ENCODE measurements at places on chromosomes 13 and 19.

DNA sequence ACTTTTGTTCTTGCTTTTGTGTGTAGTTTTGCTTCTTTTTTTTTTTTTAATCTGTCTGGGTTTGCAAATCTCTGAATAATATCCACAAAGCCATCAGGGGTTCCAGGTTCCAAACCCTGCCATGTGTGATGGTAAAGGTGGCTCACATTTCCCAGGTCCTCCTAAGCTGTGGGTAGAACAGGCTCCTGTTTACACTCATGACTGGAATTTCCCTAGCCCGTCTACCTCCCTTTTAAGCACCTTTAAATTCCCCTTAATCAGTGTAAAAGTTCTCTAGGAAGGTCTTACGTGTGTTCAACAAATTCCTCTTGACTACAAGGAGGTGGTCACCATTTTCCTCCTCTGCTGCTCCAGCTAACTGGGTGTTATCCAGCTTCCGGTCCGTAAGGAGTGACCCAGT is 62.8 kb downstream of the EFNB2 start:
- no peak for DNase-seq

- DNase-seq: no peak
Measured at GRCh38 chr19:13621413-13621812, 115.1 kb upstream of the CACNA1A start.

GRCh38 chr19:18137242-18137641 is 15.7 kb upstream of the PIK3R2 start:
- no peak for DNase-seq

DNA sequence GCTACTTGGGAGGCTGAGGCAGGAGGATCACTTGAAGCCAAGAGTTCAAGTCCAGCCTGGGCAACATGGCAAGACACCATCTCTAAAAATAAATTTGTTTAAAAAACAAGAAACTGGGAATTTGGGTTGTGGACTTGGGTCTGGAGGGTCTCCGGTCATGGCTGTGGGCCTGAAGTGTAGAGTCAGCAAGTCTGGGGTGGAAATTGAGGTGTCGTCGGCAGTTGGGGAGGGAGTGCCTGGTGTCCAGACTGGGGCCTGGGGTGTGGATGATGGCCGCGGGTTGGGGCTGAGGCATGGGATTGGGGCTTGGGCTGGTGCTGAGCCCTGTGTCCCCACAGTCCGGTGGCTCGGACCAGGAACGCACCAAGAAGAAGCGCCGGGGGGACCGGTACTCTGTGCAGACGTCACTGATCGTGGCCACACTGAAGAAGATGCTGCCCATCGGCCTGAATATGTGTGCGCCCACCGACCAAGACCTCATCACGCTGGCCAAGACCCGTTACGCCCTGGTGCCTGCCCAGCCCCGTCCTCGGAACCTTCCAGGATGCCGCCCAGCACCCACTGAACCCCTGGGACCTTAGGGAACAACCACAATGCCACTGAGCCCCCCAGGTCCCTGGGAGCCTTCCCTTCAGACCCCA is 91.6 kb downstream of the RYR1 start:
- DNase-seq: no peak

GRCh38 chr19:16367261-16367683 is 42.6 kb downstream of the KLF2 start:
- DNase-seq: no peak

DNA sequence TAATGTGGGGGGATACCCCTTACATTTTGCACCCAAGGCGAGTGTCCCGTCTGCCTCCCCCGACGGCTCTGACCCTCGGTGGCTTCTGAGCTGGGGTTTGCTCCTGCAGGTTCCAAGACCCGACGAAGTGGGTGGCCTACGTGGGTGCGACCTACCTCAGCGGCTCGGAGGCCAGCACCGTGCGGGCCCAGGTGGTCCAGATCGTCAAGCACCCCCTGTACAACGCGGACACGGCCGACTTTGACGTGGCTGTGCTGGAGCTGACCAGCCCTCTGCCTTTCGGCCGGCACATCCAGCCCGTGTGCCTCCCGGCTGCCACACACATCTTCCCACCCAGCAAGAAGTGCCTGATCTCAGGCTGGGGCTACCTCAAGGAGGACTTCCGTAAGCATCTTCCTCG is 19.1 kb downstream of the TIMM13 start:
- no peak for DNase-seq

DNA sequence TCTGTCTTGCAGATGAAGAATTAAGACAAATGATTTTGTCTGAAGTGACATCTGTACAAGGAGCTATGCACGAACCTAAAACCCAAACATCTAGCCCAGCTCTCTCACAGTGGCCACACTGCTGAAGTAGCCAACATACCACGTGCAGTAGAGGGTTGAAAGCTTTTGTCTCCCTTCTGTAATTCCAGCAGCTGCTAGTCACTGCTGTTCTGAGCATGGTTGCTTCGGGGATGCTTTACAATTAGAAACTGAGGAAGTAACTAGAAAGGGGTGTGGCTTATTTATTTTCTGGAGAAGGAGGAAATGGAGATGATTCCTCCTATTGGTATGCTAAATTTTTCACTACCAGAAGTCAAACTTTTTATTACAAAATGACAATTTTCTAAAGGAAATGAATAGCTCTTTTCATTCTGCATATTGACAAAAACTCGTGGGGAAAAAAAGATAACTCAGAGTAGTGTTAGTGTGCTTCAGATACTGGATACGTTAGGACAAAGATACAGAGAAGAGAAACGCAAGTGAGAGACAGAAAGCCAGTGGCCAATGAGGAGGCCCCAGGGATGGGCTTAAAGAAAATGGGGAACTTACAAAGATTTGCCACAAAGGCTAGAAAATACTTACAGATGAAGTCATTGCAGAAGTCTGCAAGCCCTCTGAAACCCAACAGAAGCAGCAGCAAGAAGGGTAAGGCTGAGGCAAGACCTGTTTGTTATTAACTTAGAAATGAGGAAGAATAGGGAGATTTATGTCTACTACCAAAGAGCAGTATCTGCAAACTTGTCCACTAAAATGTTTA is 192.7 kb upstream of the MIR17HG start:
- no peak for DNase-seq

- no peak for DNase-seq
Measured at GRCh38 chr19:33664744-33665143, 43.0 kb downstream of the CHST8 start.

DNA sequence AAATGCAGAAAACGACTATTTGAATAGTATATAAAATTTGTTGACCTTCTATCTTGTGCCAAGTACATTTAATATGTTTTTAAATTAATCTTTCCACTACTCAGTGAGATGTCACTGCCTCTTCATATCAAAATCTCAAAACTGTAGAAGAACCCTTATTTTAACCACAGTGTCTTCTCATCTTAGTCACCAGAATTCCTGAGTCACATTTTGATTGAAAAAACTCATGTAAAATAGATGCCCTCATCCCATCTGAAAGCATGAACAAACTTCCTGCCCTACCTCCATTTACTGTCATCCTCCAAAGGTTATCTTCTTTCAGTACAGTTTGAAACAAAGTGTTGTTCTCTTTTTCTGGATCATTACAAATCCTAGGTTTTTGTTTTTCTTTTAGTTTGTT is 1215.4 kb downstream of the PCDH9 start:
- no peak for DNase-seq

- no peak for DNase-seq
Measured at GRCh38 chr19:49921871-49922795, 6.9 kb upstream of the ATF5 start.

DNA sequence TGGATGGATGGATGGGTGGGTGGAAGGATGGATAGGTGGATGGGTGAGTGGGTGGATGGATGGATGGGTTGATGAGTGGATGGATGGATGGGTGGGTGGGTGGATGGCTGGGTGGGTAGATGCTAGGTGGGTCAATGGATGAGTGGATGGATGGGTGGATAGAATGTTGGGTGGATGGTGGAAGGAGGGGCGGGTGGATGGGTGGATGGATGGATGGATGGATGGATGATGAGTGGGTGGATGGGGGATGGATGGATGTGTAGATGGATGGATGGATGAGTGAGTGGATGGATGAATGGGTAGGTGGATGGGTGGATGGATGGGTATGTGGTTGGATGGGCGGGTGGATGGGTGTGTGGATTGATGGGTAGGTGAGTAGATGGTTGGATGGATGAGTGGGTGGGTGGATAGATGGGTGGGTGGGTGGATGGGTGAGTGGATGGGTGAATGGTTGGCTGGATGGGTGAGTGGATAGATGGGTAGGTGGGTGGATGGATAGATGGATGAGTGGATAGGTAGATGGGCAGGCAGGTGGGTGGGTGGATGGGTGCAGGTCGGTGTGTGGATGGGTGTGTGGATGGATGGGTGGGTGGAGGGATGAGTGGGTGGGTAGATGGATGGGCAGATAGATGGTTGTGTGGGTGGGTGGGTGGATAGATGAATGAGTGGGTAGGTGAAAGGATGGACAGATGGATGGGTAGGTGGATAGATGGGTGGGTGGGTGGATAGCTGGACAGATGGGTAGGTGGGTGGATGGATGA is 4.4 kb upstream of the SHC2 start:
- no peak for DNase-seq

GRCh38 chr13:80447747-80448146 is 106.8 kb upstream of the SPRY2 start:
- DNase-seq: no peak

DNA sequence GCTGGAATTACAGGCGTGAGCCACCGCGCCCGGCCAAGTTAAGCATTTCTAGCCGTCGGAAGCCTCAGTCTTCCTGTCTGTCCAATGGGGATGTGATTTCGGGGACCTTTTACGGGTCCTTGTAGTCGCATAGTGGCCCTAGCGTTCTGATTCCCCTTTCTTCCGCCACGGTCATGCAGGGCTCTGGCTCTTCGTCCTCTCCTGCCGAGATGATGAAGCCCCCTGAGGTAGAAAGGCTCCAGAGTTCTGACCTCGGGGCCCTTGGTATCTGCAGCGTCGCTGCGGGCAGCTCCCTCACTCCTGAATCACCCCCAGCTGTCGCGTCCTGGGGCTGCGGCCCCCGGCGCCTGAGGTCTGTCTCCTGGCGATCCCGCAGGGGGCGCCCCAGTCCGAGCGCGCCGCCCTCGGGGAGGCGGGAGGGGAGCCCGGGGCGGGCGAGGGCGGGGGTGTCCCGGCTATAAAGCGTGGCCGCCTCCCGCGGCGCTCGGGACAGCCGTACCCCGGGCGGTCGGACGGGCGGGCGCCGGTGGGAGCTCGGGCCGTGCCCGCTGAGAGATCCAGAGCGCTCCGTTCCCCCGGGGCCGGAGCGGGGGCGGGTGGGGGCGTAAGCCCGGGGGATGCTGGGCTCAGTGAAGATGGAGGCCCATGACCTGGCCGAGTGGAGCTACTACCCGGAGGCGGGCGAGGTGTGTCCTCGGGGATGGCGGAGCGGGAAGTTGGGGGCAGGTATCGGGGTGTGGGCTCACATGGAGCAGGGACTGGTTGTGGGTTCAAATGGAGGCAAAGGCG is at the start of gene FOXA3:
FOXA3 (plus strand) TSS at position 487 of the 789 bp plus-strand sequence; CDS start at position 618, 131 bp downstream.
- DNase-seq: no peak

- DNase-seq: no peak
Measured at GRCh38 chr19:5588906-5589676, 21.3 kb upstream of the TINCR start.

GRCh38 chr13:71871844-71872243 is 4.8 kb upstream of the DACH1 start:
- DNase-seq: no peak

DNA sequence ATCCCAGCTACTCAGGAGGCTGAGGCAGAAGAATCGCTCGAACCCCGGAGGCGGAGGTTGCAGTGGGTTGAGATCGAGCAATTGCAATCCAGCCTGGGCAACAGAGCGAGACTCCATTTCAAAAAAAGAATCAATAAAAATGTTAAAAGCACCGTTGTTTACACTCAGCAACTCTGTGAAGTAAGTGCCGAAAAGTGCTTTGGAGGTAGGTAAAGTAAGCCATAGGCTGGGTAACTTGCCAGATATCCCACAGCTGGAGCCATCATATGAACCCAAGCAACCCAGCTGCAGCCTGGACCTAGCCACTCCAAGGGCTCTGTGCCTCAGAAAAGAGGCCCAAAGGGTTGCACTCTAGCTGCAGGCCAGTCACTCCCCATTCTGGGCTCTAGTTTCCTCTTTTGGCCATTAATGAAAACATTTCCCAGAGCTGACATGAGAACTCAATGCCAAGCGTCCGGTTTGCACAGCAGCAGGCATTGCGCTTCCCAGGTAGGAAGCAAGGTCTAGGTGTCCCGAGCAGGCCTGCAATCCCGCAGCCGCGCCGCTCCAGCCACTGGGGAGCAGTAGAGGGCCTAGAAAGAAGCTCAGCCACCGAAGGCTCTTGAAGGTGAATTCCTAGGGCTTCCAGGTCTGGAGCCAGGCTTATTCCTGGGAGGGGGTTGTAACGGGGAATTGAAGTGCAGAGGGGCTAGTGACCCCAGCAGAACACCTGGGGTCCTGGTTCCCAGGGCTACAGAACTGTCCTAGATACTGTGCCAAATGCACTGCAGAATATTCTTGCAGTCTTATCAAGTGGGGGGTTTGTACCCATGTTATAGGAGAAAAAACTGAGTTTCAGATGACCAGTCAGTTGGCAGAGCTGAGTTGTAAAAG is 4.1 kb upstream of the CD79A start:
- no peak for DNase-seq

DNA sequence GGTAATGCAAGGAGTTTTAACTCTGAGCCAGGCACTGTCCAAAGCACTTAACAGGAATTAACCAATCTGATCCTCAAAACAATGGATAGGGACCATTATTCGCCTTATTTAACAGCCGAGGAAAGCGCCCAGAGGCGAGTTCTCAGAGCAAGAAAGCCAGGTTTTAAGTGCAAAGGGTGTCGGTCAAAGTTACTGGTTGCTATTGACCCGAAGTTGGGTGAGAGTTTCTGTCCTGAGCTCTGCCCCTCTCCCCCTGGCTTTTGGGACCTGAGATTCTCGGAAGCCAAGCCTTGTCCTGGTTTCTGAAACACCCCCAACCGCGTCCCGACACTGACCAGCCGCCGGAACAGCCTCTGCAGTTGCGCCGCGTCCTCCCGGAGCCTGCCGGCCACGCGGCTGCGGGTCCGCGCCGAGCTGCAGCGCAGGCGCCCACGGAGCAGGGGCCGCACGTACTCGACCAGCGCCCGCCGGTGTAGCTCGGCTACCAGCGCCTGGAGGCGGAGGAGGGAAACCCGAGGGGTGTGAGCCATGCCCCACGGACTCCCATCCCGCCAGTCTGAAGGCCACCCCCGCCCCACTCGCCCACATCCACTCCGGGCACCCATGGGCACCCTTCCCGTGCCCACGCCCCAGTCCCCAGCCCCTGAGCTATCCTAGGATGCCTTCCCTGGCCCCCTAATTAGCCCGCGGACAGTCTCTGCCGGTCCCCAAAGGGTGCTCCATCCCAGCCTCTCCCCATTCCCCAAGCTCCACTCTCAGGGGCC is 27.8 kb downstream of the EXOC3L2 start:
- no peak for DNase-seq

DNA sequence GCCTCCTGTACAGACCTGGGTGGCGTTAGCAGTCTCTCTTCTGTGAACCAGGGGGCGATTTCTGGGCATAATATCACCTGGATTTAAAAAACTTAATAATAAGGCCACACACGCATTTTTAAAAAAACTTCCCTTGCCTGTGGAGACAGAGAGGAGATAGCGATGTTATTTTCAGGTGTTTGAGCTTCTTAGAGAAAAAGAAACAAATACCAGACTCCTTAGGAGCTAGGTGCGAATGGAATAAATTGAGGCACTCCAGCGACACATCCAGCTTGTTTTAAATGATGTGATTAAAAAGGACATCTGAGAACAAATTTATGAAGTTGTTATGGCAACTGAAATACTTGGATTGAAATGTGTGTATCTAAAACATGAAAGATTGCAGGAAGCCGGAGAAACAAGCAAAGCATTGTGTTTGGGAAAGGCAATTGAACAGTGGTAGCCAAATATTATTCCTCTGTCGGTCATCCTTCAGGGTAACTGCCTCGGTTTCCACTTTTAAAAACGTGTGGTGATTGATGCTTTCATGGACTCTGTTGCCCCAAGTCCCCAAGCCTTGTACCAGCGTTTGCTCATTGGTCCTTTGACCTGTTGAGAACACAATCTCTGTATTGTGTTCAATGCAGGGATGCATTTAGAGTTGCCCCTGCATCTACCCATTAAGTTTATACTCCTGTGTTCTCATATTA is 158.7 kb downstream of the TM9SF2 start:
- no peak for DNase-seq

Measured in CMK (cell line).